Fibroblast of skin of back (primary cell): ENCODE measurements at places on chromosomes 11 and 22.
A peak's percentile ranks its signal among the peaks of the same experiment; 100 is the strongest.

DNA sequence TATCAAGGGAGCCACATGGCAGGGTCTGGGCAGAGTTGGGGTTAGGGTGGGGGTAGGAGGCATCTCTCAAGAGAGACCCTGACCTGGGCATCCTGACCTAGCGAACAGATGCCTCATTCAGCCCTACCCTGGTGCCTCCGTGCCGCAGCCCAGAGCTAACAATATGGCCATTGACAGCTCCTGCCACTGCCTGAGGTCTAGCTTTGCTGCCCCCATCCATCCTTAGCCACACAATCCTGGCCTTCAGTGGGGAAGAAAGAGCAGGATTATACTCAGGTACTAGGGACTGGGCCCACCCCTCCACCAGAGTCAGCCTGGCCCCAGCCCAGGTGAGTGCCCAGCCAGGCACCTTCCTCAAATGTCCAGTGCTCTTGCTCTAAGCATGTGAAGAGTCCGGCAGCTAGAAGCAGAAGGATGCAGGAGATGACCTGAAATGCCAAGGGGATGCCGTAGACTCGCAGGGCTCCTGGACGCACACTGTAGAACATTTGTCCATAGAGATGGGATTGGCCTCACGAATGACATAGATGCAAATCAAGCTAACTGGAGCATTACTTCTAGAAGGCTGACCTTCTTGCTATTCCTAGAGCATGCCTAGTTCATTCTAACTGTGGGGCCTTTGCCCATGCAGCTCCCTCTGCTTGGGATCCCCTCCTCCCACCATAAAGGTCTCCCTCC, 13.3 kb upstream of the SERPINH1 start:
- DNase-seq: no peak

DNA sequence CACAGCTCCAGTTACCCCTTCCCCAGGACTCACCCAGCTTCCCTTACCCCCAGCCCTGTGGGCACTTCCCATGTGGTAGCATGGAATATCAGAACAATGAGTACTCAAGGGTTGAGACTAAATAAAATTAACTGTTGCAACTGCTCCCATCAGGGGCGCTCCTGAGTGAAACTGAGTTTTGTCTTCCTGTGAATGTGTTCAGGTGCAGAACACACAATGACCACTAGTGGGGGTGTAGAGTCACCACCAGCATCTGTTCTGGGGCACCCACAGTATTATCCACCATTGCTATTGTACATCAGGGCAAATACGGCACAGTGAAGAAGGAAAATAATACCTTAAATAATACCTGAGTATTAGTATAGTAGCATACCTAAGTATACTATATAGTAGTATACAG, 689.7 kb downstream of the TBC1D22A start:
- peak; percentile 1 for DNase-seq

DNA sequence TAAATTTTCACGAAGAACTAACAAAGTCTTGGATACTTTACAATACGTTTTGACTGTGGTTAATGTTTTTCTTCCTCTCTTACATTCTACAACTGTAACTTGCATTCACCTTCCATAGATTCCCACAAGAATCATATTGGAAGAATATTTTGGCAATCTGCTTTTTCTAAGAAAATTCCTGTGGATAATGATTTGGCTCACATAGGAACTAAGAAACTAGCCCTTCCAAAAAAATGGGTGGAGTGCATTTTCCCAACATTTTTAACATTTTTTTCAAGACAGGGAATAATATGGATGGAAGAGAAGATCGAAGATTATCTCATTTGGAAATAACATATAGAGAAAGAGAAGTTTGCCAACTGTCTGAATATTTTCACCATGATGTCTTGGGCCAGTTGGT, 256.9 kb upstream of the POU2AF2 start:
- DNase-seq: peak; percentile 48

DNA sequence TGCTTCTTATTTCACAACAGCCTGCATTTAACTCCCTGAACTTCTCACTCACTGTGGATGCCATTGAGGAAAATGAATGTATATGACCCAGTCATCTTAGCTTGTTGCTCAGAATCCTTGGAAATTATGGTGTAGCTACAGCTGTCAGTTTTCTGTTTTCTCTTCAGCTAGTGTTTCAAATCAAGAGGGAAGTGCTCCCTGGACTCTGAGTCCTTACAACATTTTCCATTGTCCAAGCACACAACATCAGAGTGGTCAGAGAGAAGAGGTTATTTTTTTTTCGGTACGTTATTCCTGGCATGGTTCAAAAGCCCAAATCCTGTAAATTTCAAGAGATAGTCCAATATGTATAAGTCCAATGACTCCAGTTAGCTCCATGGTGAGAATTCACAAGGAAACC, 23.6 kb downstream of the MS4A6A start:
- DNase-seq: no peak

- DNase-seq: peak; percentile 18
These were observed 11.3 kb upstream of the P2RY2 start for GRCh38 chr11:73206801-73207200.

DNA sequence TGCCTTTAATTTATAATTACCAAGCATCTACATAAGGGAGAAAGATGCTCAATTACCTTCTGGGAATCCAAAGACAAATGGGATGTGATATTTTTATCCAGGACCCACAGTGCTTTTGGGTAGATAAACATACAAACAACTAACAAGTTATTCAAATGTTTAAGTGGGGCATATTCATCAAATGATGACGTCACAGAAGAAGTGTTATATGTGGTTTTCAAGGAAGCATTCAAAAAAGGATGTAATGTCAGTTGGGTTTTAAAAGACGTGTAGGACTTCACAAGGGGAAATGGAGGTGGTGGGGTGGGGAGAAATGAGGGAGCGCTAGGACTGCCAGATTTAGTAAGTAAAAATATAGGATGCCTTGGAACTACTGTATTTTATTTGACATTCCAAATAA, 915.9 kb downstream of the KCNA4 start:
- DNase-seq: no peak

- no peak for DNase-seq
These were observed 150.9 kb downstream of the CACNA1I start for GRCh38 chr22:39721206-39722031.

- peak; percentile 42 for DNase-seq
These were observed 563 bp downstream of the GATD1 start for GRCh38 chr11:776561-777287.

DNA sequence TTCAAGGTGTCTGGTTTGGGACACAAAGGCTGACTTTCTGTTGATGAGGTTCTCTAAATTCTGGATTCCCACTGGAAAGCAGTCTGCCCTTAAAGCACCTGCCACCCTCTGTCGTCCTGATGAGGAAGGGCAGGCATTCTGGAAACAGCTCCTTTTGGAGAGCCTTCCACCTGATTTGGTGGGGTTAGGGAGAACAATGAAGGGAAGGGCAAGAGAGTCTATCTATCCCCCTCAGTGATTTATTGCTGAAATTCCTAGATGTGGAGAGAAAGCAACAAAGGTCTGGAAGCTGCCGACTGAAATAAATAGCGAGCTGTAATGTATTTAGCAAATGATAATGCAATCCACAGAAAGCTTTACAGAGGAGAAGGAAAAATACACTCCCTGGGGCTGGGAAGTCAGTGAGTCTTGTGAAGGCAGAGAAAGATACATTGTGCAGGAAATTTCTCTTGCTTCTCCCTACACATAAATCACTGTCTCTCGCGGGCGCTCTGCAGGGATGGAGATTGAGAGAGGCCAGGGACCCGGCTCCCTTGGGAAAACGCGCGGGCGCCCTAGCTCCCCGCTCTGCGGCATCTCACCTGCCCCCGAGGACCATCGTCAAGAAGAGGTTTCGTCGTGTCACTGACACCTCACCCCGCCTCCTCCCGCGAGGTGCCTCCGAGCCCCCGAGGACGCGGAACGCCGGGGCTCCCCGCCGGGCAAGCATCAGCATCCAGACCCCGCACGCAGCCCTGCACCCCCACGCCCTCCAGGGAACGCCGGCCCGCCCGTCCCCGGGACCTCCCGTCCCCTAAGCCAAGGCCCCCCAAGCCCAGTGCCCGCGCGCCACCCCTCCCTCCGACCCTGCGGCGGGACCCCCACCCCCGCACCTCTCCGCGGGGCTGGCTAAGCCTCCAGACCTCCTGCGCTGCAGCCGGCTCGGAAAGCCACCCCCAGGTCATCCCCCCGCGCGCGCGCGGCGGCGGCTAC, 673 bp downstream of the CDON start:
- peak; percentile 12 for DNase-seq

- DNase-seq: no peak
These were observed 17.3 kb downstream of the COMMD9 start for GRCh38 chr11:36271794-36272407.

GRCh38 chr11:31817054-31817620, 6.0 kb upstream of the PAX6 start:
- no peak for DNase-seq

GRCh38 chr22:37276776-37277175, 5.5 kb upstream of the CYTH4 start:
- DNase-seq: no peak

- no peak for DNase-seq
These were observed 14.1 kb upstream of the MIEF1 start for GRCh38 chr22:39487826-39488520.

- peak; percentile 23 for DNase-seq
These were observed 24.0 kb downstream of the SLC43A1 start for GRCh38 chr11:57491371-57492061.

DNA sequence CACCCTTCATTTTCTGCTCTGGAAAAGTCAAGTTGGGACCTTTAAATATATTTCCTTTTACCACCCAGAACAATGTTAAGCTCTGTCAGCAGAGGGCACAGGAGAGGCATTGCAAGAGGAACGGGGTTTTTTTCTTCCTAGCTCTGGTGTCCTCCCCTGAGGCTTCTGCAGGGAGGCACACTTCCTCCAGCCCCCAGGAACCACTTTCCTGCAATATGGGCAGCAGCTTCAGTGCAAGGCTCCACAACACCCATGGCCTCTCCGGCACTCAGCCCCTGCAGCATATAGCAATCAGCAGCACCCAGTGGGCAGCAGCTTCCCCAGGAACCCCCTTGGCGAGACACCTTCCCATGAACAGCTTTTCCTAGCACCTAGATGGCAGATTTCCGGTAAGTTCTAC, 101.4 kb downstream of the SYT9 start:
- DNase-seq: peak; percentile 5

DNA sequence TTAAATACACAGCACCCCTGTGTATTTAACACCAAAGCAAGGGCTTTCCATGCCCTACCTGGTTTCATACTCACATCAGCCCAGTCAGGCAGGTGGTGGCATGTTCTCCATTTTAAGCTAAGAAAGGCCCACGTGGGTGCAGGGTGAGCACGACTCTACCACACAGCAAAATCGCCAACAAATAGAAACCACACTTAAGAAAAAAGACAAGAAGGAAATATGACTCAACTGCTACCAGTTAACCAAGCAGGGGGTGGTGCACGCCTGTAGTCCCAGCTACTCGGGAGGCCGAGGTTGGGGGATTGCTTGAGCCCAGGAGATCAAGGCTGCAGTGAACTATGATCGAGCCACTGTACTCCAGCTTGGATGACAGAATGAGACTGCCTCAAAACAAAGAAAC, 35.2 kb upstream of the TFIP11 start:
- DNase-seq: no peak

DNA sequence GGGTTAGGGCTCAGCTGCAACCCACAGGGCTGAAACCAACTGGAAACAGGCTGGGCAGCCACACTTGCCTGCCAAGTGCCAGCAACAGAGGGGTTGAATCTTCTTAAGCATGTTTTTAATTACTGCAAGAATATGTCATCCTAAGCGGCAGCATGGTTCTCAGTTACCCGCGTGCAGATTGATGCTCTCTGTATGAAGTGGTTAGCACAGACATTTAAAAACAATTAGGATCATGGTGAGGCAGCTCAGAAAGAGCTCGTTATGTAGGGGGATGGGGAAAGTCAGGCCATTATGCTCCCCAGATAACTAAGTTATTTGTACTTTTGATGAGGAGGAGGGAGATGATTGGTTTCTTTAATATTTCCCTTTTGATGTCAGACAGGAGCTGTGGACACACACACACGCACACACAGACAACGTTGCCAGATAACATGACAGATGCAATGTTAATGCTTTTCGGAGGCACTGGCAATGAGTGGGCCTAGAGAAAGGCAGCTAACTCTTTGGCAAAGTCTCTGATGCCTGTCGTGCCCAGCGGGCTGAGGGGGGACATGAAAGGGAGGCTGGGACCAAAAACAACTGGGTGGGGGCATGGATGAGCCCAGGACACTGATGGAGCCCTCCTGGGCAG, 389.7 kb downstream of the NXPE2 start:
- no peak for DNase-seq

DNA sequence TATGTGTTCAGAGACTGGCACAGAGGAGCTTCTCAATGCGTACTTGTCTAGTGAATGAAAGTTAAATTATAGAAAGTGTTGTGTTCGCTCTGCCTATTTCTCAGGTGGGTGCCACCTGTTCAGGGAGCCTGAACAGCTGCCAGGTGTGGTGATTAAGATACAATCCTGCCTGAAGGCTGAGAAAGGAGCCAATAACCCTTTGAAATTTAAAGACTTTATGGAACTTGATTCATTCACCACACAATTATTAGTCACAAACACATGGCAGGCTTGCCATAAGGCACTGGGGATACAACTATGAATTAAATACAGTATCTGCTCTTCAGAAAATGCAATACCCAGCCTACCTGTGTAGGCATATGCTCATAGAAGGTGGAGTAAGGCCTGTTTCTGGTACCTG, 92.9 kb upstream of the AMOTL1 start:
- no peak for DNase-seq

GRCh38 chr11:14974515-14975251, 2.5 kb upstream of the CALCA start:
- DNase-seq: no peak

- DNase-seq: peak; percentile 66
These were observed 2.4 kb downstream of the ATF4 start for GRCh38 chr22:39522567-39523300.

DNA sequence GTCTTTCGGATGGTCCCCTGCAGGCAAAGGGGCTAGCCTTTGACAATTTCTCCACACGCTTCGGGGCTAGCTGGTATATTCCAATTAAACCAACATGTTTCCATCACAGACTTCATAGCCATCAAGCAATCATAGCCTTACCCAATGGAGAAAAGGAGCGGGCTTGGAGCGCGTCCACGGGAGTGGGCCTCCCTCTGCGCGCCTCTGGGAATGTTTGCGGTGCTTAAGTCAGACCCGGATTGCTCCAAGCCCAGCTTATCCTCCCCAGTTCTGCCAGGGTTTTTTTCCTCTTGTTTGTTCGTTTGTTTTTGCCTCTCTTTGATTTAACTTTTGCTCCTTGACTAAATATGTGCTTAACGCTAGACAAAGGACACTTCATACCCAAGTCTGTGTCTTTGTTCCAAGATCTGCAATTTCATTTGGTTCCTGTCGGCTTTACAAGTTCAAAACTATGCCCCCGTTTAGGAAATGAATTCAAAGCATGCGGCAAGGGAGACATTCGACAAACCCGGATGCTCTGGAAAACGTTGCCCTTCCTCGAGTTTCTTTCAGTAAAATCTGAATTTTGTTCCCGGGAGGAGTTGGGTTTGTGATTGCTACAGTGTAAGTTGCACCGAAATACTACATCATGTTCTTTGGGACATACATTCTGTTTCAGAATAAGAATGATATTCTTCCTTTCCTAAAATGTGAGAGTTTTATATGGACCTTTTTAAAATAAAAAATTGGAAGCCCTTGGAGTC, 1.0 kb upstream of the GLB1L2 start:
- no peak for DNase-seq

- DNase-seq: no peak
These were observed 67.0 kb downstream of the MIAT start for GRCh38 chr22:26724414-26724813.

- DNase-seq: peak; percentile 99
These were observed 41.1 kb downstream of the LIF start for GRCh38 chr22:30205281-30206115.

GRCh38 chr22:24588757-24589481, 4.0 kb downstream of the LRRC75B start:
- DNase-seq: no peak

GRCh38 chr11:134488913-134489312, 76.9 kb upstream of the B3GAT1 start:
- DNase-seq: no peak
